ENCODE measurements at places on chromosomes 3 and 15. TPM values are rescaled to one million over a fixed set of nuclear protein-coding genes. Genes with fewer than 3 reads are reported as not detected.

Gene GOLGA6L9
- total RNA-seq = 5.8 TPM

Gene C2CD4B
- total RNA-seq = 18.8 TPM

Gene P2RY1
- 19.6 TPM for total RNA-seq

Gene GOLGA8R
- total RNA-seq = 0.24 TPM

Gene MYO5C
- total RNA-seq = 48.4 TPM

Gene DNAH1
- total RNA-seq = 13.1 TPM

Gene LCTL
- total RNA-seq = not detected

Gene NR2E3
- 0.83 TPM for total RNA-seq

Gene BCL2A1
- total RNA-seq = not detected

Gene EFCC1
- total RNA-seq = not detected

Gene CCR9
- total RNA-seq = not detected

Gene SLC24A5
- not detected for total RNA-seq

Gene B3GALNT1
- 25.1 TPM for total RNA-seq

Gene GOLGA6L10
- total RNA-seq = 0.88 TPM

- no peak overlapping the region for H3K27ac ChIP-seq
- H3K4me1 ChIP-seq = no peaks in the 10 kb centered on the region
- H3K27me3 ChIP-seq = no peaks in the 10 kb centered on the region
- no peaks in the 10 kb centered on the region for H3K36me3 ChIP-seq
These were observed 271.9 kb upstream of the POU1F1 start for GRCh38 chr3:87548271-87548670.

GRCh38 chr3:197847866-197848401, 56.9 kb downstream of the LRCH3 start:
- H3K4me3 ChIP-seq = no peak overlapping the region
- peaks cover 44% of the 10 kb centered on the region for H3K36me3 ChIP-seq
- H3K4me1 ChIP-seq = no peaks in the 10 kb centered on the region
- no peak overlapping the region for H3K27ac ChIP-seq
- DNase-seq = no peak

GRCh38 chr3:129180461-129180860, 3.2 kb downstream of the CNBP start:
- H3K4me3 ChIP-seq = peak overlapping the region; percentile 100
- no peaks in the 10 kb centered on the region for H3K27me3 ChIP-seq
- peak overlapping the region; percentile 50 for H3K27ac ChIP-seq

DNA sequence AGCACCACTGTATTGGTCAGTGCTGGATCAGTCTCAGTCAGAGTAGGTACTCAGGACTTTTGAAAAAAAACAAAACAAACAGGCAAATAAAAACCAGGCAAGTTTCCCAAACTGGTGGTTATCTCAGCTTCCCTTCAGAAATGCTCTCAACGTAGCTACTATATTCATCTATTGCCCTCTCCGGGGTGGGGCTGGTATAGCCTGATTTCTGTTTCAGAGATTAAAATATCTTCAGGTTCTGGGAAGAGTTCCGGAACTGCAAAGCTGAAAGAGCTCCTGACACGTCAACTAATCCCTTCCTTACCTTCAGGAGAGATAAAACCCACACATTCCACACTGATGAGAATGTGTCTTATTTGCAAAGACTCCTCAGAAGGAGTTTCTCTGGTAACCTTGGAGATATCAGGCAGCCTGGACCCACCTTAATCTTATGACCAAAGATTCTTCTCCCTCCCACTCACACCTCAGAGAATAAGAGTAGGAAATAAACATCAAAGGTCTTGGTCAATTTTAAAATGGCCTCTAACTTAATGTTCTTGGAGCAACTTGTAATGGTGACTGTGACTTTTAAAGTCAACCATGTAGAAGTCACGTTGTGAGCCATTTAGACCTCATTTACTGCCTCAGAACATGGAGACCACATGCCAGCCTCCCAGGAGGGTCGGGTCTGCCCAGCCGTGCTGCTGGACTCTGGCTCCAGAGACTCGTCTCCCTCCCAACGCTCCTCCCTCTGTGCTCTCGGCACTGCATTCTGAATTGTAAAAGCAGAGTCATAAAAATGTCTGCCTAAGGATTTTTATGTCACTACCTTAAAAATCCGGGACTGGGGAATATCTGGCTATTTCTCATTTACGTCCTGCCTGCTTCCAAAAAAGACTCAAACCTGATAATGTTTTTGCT, 53.8 kb downstream of the CDCP1 start:
- H3K36me3 ChIP-seq = peaks cover 35% of the 10 kb centered on the region
- H3K27ac ChIP-seq = no peak overlapping the region
- H3K27me3 ChIP-seq = no peaks in the 10 kb centered on the region
- no peak for DNase-seq
- H3K4me3 ChIP-seq = no peak overlapping the region
- H3K4me1 ChIP-seq = no peaks in the 10 kb centered on the region

DNA sequence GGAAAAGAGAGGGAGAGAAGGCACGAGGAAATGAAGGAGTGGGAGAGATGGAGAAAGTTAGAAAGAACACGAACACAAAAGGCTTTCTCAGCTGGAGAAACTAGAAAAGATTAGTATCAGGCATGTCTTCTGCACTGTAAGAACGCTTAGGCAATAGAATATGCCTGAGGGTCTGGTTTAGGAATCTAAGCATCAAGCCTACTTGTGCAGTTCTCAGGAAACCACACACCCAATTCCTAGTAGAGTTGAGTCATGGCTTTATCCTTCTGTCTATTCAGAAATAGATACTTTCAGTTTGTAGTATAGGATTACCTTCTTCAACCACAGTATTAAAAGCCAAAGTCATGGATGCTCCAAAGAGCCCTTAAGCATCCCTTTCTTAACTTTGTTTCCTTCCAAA, 969.4 kb downstream of the NTRK3 start:
- no peaks in the 10 kb centered on the region for H3K27me3 ChIP-seq
- no peak overlapping the region for H3K27ac ChIP-seq
- no peak overlapping the region for H3K4me3 ChIP-seq
- DNase-seq = no peak
- no peaks in the 10 kb centered on the region for H3K4me1 ChIP-seq

DNA sequence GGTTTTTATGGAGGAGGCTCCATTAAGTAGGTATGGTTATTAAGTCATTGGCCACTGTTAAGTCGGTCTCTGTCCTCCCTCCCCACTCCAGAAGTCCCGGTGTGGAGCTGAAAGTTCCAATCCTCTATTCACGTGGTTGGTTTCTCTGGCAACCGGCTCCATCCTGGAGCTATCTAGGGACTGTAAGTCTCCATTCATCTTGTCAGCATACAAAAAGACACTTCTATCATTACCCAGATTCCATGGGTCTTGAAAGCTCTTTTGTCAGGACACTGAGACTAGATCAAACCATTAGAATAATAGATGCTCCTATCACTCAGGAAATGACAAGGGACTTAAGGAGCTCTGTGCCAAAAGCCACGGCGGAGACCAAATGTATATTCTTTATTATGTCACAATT, 110.3 kb downstream of the PIK3CB start:
- H3K27me3 ChIP-seq = no peaks in the 10 kb centered on the region
- no peak overlapping the region for H3K27ac ChIP-seq
- no peak for DNase-seq
- no peak overlapping the region for H3K4me3 ChIP-seq
- H3K4me1 ChIP-seq = no peaks in the 10 kb centered on the region
- H3K36me3 ChIP-seq = no peaks in the 10 kb centered on the region

GRCh38 chr15:79811406-79812405, 85.1 kb downstream of the MTHFS start:
- no peaks in the 10 kb centered on the region for H3K4me1 ChIP-seq
- H3K27me3 ChIP-seq = no peaks in the 10 kb centered on the region
- H3K4me3 ChIP-seq = no peak overlapping the region
- peaks cover 4% of the 10 kb centered on the region for H3K36me3 ChIP-seq
- no peak for DNase-seq

DNA sequence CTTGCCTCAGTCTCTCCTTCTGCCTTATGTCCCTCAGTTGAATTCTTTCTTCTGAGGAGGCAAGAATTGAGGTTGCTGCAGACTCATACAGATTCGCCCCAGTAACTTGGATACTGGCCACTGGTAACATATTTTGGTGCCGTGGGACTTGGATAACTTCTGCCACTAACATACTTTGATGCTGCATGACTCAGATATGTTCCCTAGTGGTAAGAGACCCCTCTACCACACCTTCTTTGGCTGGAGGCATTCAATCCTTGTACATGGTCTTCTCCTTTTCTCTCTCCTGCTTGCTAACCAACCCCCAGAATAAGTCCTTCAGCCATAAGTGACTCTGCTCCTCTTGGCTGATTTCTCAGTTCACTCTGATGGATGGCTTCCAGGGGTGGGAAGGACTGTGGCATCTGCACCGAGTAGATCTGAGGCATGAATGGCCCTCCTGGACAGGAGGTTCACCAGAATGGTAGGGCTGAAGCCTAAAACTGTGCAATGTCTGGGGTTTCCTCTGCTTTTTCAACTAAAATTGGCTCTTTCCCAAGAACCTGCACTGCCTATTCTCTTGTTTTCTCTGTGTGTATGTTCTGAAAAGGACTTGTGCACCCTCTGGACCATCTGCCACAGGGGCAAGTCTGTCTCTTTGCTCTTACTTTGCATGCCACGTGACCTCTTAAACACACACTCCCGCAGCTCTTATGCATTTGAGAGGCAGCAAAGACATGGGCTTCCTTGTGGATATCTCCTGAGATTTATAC, 55.5 kb upstream of the FSTL1 start:
- H3K27me3 ChIP-seq = no peaks in the 10 kb centered on the region
- H3K36me3 ChIP-seq = no peaks in the 10 kb centered on the region
- peaks cover 19% of the 10 kb centered on the region for H3K4me1 ChIP-seq
- H3K27ac ChIP-seq = peak overlapping the region; percentile 57
- H3K4me3 ChIP-seq = peak overlapping the region; percentile 16
- DNase-seq = no peak

- H3K4me1 ChIP-seq = no peaks in the 10 kb centered on the region
- no peaks in the 10 kb centered on the region for H3K27me3 ChIP-seq
These were observed 13.8 kb downstream of the ATP10A start for GRCh38 chr15:25849157-25849921.

GRCh38 chr3:43369404-43370292, 83.3 kb downstream of the SNRK start:
- no peaks in the 10 kb centered on the region for H3K36me3 ChIP-seq
- no peak overlapping the region for H3K27ac ChIP-seq
- no peaks in the 10 kb centered on the region for H3K27me3 ChIP-seq
- H3K4me3 ChIP-seq = no peak overlapping the region

GRCh38 chr3:37937156-37937555, 53.4 kb upstream of the VILL start:
- H3K27ac ChIP-seq = peak overlapping the region; percentile 5
- DNase-seq = no peak
- H3K36me3 ChIP-seq = peaks cover 12% of the 10 kb centered on the region
- H3K27me3 ChIP-seq = no peaks in the 10 kb centered on the region
- peaks cover 69% of the 10 kb centered on the region for H3K4me1 ChIP-seq

- peaks cover 11% of the 10 kb centered on the region for H3K27me3 ChIP-seq
- no peak for DNase-seq
- H3K36me3 ChIP-seq = peaks cover 21% of the 10 kb centered on the region
- peaks cover 8% of the 10 kb centered on the region for H3K4me1 ChIP-seq
These were observed 3.2 kb downstream of the UBE2E2 start for GRCh38 chr3:23206366-23206765.

- no peak overlapping the region for H3K27ac ChIP-seq
- H3K4me3 ChIP-seq = no peak overlapping the region
- H3K4me1 ChIP-seq = no peaks in the 10 kb centered on the region
- DNase-seq = no peak
- H3K36me3 ChIP-seq = no peaks in the 10 kb centered on the region
- no peaks in the 10 kb centered on the region for H3K27me3 ChIP-seq
These were observed 263.8 kb downstream of the TBC1D5 start for GRCh38 chr3:17478673-17479072.

- H3K36me3 ChIP-seq = peaks cover 42% of the 10 kb centered on the region
- H3K4me3 ChIP-seq = peak overlapping the region; percentile 80
- no peaks in the 10 kb centered on the region for H3K27me3 ChIP-seq
These were observed 448 bp downstream of the PLXNB1 start for GRCh38 chr3:48429317-48429959.

GRCh38 chr3:176354843-176355242, 842.4 kb downstream of the TBL1XR1 start:
- H3K27me3 ChIP-seq = no peaks in the 10 kb centered on the region
- no peak overlapping the region for H3K4me3 ChIP-seq
- H3K27ac ChIP-seq = no peak overlapping the region
- DNase-seq = no peak
- peaks cover 8% of the 10 kb centered on the region for H3K4me1 ChIP-seq
- H3K36me3 ChIP-seq = no peaks in the 10 kb centered on the region

DNA sequence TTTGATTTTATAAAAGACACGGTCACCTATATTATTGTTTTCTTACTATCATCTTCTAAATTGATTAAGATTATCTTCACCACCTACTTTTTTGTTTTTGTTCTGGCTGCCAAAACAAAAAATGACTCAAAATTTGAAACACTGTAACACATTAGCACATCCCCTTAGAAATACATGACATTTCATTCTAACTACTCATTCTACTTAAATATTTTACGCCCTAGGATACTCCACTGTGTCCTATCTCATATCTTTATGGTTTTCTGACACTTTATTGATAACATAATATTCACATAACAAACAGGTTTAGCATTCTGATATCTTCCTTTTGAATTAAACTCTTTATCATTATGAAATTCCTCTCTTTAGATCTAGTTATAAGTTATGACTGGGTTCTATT, 656.2 kb downstream of the GBE1 start:
- DNase-seq = no peak
- H3K27me3 ChIP-seq = no peaks in the 10 kb centered on the region

DNA sequence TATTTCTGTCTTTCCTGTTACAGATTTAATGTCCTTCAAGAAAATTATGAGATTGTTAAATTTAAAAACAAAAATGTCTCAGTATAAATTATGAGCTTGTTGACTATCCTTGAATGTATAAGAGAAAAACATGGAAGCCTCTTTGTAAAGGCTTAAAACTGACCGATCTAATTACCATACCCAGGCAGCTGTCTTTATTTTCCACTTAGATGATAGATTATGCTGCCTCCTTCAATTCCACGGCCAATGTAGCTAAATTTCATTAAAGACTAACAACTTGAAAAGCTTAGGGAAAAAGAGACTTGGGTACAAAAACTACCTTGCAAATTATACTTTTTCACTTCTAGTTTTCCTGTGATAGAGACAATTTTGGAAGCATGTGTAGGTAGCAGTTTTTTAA, 88.3 kb downstream of the ATP10A start:
- H3K4me3 ChIP-seq = no peak overlapping the region
- no peak overlapping the region for H3K27ac ChIP-seq
- H3K36me3 ChIP-seq = no peaks in the 10 kb centered on the region
- H3K4me1 ChIP-seq = no peaks in the 10 kb centered on the region
- H3K27me3 ChIP-seq = no peaks in the 10 kb centered on the region
- DNase-seq = no peak

DNA sequence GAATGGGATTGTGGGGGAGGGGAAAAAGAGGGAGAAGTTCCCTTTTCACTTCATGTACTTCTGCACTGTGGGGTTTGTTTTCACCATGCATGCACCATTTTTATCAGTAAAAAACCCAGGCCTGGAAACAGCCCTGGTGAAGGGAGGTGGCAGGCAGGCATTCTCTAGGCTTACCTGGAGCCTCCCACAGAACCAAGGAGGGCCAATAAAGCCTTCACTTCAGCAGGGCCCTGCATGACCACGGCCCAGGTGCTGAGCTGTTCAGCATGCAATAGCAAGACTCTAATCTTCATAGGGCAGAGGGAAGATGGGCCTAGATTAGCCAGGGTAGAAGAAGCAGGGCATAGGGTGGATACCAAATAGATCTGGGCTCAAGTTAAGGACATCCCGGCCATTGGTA, 49.6 kb downstream of the SCN5A start:
- no peak overlapping the region for H3K27ac ChIP-seq
- no peaks in the 10 kb centered on the region for H3K36me3 ChIP-seq
- no peaks in the 10 kb centered on the region for H3K4me1 ChIP-seq
- no peak overlapping the region for H3K4me3 ChIP-seq
- peaks cover 64% of the 10 kb centered on the region for H3K27me3 ChIP-seq
